ENCODE measurements at places on chromosomes 1 and 21. TPM values are rescaled to one million over a fixed set of nuclear protein-coding genes. Genes with fewer than 3 reads are reported as not detected.

Gene ESPN
- 0.50 TPM for total RNA-seq

Gene THEM5
- total RNA-seq: not detected

Gene WNT9A
- total RNA-seq: not detected

Gene BSDC1
- 38.3 TPM for total RNA-seq

Gene UBE2U
- total RNA-seq: not detected

Gene SDC3
- total RNA-seq: 0.49 TPM

Gene MYOC
- not detected for total RNA-seq

DNA sequence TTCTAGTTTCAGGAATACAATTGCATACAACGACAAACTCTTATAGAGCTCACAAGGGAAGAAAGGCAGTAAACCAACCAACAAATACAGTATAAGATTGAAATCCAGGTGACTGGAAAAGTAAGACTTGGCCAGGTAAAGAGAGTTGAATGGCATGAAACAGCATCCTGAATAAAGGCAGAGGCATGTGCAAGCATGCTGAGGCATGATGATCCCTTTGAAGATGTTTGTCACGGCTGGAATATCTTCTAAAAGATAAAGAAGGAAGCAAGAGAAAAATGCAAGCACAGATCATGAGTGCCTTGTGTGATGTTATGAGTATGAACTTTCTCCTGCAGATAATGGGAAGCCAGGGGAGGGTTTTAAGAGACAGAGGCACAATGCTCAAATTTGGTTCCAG lies 83.3 kb upstream of the SPATA6 start:
- no peak for DNase-seq

DNA sequence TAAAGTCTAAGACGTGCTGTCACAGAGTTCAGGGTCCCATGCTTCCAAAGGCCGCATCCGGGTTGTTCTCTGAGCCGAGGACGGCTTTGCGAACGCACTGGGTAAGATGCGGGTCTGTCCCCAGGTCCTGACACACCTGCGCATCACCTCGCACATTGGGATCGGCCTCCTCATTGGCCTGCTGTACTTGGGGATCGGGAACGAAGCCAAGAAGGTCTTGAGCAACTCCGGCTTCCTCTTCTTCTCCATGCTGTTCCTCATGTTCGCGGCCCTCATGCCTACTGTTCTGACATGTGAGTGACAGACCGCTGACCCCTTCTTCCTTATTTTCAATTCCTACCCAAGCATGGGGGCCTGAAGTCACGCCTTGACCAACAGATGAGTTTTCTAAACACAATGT lies 25.3 kb downstream of the TFF3 start:
- no peak for DNase-seq

- DNase-seq: no peak
Observed at GRCh38 chr1:63916485-63917360, 142.9 kb downstream of the ROR1 start.

DNA sequence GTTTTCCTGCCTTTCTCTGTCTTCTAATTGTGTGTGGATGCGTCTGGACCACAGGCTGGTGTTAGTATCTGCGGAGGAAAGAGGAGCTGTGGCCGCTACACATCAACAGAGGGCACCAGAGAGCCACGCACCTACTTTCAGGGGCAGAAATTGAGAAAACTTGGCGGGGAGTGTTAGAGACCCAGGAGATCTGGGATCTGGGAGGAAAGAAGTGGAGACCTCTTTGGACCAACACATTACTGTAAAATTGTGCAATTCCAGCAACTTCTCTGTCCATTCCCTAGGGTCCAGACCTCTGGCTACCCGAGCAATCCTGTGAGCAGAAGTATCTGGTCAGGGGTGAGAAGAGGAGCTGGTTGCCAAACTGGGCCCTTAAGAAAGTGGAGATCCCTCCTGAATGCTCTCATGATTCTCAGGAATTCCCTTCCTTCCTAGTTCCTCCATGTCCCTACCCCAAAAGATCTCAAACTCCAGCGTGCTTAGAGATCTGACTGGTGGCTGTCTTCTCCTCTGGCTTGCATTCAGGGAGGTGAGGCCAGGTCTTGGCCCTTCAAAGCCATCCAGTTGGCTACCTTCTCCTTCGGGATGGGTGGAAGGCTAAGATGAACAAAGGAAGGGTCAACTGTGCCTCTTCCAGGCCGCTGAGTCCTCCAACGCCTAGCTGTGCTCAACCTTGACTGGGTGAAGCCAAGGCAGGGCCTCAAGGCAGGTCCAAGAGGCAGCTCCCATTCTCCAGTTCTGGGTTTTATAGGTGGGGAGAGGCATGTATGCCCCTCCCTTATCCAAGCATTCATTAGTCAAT lies 1.2 kb upstream of the KIRREL1 start:
- DNase-seq: peak; percentile 66

DNA sequence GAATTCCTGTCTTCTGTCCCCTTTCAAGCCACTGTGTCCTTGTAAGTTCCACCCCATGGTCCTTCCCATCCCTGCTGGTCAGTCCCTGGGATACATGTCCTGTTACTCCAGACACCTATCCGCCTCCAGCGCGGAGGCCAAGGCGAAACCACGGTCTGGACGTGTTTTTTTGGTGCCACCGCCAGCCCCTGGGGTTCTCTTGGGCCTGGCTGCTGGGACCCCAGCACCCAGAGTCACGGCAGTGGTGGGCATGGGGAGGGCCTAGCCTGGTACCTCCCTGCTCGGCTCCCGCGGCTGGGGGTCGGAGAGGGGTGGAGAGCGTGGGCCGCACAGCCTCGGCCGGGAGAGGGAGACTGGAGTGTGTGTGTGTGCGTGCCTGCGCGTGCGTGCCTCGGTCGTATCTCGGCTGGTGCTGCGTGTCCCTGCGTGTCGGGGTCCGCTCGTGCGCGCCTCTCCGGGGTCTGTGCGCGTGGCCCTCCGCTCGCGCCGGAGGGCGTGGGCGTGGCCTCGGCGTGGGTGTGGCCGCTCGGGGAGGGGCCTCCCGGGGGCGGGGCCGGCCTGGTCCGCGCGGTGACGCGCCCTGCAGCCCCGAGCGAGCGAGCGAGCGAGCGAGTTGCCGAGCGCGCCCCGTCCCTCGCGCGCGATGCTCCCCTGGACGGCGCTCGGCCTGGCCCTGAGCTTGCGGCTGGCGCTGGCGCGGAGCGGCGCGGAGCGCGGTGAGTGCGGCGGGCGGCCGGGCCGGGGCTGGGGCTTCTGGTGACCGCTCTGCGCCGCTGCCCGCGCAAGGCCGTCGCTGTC lies at the start of gene VWA1:
TSS of gene VWA1 (plus strand) at position 585 of the 798 bp plus-strand sequence. CDS start at position 644, 59 bp downstream.
- DNase-seq: peak; percentile 48

DNA sequence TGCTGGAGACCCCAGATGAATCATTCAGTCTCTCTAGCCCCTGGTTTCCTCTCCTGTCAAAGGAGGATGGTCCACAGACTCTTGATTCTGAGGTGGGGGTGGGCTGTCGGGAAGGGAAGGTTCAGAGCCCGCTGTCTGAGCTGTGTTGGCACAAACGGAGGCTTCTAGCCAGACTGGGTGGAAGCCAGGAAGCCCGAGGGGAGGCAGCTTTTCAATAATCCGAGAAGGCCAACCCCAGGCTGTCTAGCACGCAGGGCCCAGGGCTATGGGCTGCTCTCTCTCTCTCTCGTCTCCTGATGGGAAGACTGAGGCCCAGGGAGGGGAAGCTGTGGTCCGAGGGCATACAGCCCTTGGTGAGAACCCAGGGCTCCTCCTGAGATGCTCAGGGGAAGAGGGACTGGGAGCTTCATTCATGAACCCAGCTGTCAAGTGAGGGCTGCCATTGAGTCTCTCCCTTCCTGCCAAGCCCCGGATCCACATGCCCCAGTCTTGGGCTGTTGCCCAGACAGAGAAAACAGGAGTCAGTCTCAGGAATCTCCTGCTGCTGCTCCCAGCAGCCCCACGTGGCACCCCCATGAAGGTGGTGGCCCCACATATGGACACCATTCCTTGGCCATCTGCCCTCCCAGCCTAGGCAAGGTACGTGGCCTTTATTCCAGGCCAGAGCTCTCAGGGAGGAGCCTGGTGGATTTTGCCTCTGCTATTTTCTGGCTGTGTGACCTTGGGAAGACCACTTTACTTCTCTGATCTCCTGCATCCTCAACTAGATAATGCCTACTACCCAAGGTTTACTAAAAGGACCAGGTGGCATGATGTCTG lies 44.4 kb downstream of the RAP1GAP start:
- DNase-seq: no peak

GRCh38 chr1:165907256-165907857 lies 79.9 kb downstream of the UCK2 start:
- DNase-seq: no peak

DNA sequence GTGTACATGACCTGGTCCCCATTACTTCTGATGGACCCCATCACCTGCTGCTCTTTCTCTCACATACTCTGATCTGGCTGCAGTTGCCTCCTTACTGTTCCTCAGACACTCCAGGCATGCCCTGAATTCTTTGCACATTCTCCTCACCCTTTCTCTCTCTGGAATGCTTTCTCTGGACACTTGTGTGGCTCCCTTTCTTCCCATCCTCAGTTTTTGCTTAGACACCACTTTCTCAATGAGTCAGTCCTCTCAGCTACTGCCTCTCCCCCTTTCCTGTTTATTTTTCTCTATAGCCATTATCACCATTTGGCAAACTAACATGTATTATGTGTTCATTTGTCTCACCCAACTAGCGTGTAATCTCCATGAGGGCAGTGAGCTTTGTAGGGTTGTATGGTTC lies 28.1 kb downstream of the PLXNA2 start:
- no peak for DNase-seq

- DNase-seq: no peak
Observed at GRCh38 chr1:32104127-32104526, 3.7 kb upstream of the KPNA6 start.

GRCh38 chr1:167775178-167775577 lies 53.4 kb downstream of the MPZL1 start:
- peak; percentile 27 for DNase-seq

- no peak for DNase-seq
Observed at GRCh38 chr1:12180315-12180714, 13.5 kb downstream of the TNFRSF1B start.

GRCh38 chr1:69263921-69264391 lies 303.8 kb upstream of the LRRC7 start:
- no peak for DNase-seq

DNA sequence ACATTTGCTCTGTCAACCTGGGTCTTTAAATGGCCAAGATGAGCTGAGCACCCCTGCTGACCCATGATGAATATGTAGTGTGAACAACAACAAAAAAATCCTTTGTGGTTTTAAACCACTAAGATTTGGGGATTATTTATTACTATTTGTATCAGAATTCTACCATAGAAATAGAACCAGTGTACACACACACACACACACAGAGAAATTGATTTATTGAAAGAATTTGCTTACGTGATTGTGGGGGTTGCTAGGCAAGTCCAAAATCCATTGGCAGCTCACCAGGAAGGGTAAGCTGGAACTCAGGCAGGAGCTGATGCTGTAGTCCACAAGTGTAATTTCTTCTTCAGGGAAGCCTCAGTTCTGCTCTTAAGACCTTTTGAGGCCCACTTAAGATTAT lies 82.5 kb upstream of the MAP1LC3C start:
- no peak for DNase-seq

Data from activated naive CD4-positive, alpha-beta T cell treated with anti-CD3 and anti-CD28 coated beads for 36 hours (primary cell).